ENCODE measurements at places on chromosomes 3 and 15. TPM values are rescaled to one million over a fixed set of nuclear protein-coding genes. Genes with fewer than 3 reads are reported as not detected.

DNA sequence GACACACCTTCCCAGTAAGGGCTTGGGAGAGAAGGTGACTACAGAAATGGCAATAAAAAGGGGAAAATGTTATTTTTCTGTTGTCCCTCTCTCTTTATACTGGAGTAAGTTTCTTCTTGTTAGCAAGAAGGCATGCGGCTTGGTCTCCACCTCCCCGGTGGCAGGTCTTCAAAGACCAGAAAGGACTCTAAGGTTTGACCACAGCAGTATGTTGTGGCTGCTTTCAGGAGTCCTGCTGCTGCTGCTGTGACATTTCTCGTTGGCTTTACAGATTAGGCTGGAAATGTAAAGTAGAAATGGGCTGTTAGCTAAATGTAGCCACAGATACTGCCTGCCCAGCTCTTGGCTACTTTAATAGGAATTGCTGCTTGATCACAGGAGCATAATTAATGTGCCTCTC lies 175.8 kb upstream of the ZBTB20 start:
- DNase-seq: no peak

DNA sequence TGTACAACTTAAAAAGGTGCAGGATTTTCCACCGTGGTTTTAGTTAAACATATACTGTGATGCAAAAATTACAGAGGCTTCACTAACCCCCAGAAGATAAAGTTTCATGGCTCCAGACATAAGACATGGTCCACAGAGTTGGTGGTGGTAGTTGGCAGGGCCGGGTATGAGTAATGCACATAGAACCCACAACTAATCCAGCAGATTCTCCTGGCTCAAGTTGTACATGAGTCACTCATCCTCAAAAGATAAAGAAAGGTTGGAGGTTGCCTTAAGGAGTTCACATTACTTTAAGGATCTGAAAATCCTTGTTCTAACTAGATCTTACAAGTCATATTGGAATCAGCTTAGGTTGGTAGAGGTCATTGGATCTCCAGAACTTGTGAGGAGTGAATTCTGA lies 98.3 kb upstream of the ZBTB20 start:
- no peak for DNase-seq

- no peak for DNase-seq
These were observed 84.7 kb upstream of the LRRN1 start for GRCh38 chr3:3714572-3714971.

GRCh38 chr15:67762610-67763368 lies 62.5 kb upstream of the SKOR1 start:
- peak; percentile 81 for DNase-seq

DNA sequence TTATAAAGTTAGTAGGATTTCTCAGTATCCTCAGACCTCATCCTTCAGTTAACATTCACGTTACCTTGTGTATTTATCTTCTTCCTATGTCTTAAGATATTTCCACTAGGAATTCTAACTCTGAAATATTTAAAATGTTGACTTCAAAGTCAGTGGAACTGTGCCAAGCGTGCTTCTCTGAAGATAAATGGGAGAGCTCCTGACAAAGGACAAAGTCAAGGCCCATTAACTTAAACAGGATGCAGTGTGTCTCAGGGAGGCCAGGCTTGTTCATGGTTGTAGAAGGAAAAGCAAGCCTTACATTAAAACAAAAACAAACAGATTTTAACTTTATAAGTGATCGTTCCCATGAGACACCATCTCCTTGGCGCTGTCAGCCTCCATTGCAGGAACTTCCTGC lies 41.5 kb downstream of the ABHD17C start:
- no peak for DNase-seq

DNA sequence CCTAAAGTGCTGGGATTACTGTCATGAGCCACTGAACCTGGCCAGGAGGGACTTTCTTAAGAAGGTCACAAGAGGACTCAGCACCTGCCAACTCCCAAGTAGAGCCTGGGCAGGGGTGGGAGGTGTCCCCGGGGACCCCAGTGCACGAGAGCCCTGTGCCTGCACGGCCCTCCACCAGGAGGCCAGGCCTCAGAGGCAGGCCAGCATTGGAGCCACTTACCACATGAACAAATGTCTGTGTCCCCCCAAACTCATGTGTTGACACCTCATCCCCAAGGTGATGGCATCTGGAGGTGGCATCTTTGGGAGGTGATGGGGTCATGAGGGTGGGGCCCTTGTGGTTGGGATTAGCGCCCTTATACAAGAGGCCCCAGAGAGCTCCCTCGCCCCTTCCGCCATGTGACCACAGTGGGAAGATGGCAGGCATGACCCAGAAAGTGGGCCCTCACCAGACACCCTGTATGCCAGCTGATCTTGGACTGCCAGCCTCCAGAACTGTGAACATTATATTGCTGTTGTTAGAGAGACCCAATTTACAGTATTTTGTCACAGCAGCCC lies 3.2 kb upstream of the RPUSD3 start:
- DNase-seq: no peak

Gene EIF1B
- 42.3 TPM for total RNA-seq

GRCh38 chr3:126414406-126414805 lies 19.7 kb downstream of the CFAP100 start:
- no peak for DNase-seq

DNA sequence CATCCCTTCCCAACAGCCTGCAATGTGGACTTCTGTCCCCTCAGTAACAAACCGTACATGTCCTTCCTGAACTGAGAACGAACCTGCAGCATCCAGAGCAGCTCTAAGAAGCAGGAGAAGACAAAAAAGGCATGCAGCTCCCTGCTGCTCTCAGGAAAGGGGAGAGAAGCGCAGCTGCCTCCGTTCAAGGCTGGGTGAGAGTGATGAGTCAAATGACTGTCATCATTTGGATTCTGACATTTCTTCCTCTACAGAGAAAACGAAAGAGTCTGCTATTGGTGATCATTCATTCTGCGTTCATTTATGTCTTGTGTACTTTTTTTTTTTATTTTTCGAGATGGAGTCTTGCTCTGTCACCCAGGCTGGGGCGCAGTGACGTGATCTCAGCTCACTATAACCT lies 677.8 kb downstream of the FHIT start:
- DNase-seq: no peak

- DNase-seq: no peak
These were observed 99.3 kb upstream of the TNFAIP8L3 start for GRCh38 chr15:51193979-51194378.

Gene ALDH1L1
- total RNA-seq: not detected

DNA sequence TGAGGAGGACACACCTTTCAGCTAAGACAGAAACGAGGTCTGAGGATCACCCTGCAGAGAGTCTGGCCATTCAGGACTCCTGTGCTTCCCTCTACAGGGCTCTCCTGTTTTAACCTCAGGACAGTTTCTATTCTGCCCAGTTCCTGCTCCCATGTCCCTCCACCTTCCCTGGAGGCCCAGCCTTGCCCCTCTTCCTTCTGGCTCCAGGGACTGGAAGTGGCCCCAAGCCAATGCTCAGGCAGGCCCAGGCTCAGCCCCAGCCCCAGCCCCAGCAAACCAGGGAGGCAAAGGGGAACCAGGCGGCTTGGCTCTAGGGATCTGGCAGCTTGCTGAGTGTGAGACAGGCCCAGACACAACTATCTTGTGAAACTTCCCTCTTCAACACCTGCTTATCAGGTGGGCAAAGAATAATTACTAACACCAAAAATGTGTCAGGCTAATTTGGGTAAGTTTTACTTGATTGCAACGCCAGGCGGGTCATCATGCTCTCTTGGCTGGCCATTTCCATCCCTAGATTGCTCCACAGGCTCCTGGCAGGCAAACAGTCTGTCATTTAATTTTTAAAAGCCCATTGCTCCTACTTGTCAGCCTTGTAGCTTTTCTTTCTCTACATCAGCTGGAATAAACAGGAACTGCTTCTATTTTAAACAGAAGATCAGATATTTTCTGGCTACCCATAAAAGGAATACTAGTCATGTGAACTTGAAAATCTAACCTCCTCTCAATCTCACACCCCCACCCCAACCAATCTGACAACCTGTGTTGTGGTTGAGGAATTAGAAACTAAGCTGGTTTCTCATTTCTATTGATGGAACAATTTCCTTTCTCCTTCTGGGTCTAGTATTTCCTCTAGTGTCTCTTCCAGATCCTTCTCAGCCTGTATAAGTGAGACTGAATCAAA lies 33.5 kb downstream of the UPK1B start:
- peak; percentile 23 for DNase-seq

Measured in activated CD8-positive, alpha-beta T cell treated with anti-CD3 and anti-CD28 coated beads for 36 hours (primary cell).